Lower lobe of right lung (tissue), 2 donors: ENCODE measurements at places on chromosomes 4 and X. TPM values are rescaled to one million over a fixed set of nuclear protein-coding genes. Genes with fewer than 3 reads are reported as not detected.

Gene LRRC66
- 0.21 TPM for total RNA-seq

Gene CHRDL1
- 60.6 TPM for total RNA-seq

GRCh38 chr4:113419631-113420030 lies 341.9 kb downstream of the CAMK2D start:
- no peak for DNase-seq

Gene HERC5
- 27.6 TPM for total RNA-seq

DNA sequence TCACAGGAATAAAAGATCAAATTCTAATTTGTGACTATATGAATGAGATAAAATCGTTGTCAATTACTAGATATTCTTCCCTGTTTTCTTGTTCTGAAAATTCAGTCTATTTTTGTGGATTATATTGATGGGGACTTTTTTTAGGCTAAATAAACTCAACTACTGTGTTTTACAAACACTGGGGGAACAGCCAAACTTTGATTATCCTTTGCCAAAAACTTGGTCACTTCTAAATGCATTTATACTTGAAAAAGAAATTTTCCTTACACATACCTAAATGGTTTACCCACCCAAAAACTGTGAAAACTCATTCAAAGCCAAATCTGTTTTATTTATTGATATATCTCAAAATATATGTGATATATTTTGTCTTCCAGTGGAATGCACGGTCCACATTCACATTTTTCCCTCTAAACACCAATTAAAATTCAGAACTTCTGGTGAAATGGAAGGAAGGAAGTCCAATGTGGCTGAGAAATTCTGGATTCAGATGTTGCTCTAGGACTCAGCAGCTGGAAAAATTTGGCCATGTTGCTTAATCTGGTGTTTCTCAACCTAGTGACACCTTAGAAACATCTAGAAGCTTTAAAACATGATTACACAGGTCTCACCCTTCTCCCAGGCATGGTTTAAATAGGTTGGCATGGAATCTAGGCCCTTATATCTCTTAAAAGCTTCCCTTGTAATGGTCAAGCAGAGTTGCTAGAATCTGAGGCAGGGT lies 28.6 kb upstream of the ARHGAP24 start:
- no peak for DNase-seq

Gene ELOVL6
- 3.6 TPM for total RNA-seq

GRCh38 chr4:74768857-74769525 lies 25.3 kb downstream of the BTC start:
- DNase-seq = no peak

Gene CAPN6
- total RNA-seq = not detected

Gene CDS1
- total RNA-seq = 24.4 TPM

- peak; percentile 63 for DNase-seq
Observed at GRCh38 chr4:7295197-7295910, 103.0 kb downstream of the SORCS2 start.

- DNase-seq = no peak
Observed at GRCh38 chr4:114691865-114692264, 93.3 kb downstream of the UGT8 start.

Gene IGSF1
- 0.09 TPM for total RNA-seq

- no peak for DNase-seq
Observed at GRCh38 chr4:92099861-92100260, 203.9 kb upstream of the GRID2 start.

GRCh38 chr4:114041117-114041475 lies 61.6 kb upstream of the ARSJ start:
- no peak for DNase-seq

Gene TCEAL4
- total RNA-seq = 58.7 TPM

- no peak for DNase-seq
Observed at GRCh38 chr4:128658214-128658631, 151.3 kb upstream of the JADE1 start.

DNA sequence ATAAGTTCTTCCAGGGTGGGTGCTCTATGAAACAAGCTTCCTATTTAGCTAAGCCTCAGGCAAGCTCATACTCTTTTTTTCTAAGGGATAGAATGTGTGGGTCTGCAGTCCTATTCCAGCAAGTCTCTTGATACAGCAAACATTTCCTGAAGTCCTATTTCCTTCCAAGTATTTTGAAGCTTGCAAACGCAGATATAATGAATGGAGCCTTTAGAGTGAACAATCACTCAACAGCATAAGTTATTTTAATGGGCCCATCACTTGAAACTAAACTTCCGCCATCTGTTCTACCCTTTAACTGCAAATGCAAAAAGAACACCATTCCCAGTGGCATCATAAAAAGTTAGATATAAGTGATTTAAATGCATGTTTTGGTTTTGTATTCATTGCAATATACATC lies 108.3 kb upstream of the TAPT1 start:
- no peak for DNase-seq
